ENCODE measurements at places on chromosomes 2 and 18.

DNA sequence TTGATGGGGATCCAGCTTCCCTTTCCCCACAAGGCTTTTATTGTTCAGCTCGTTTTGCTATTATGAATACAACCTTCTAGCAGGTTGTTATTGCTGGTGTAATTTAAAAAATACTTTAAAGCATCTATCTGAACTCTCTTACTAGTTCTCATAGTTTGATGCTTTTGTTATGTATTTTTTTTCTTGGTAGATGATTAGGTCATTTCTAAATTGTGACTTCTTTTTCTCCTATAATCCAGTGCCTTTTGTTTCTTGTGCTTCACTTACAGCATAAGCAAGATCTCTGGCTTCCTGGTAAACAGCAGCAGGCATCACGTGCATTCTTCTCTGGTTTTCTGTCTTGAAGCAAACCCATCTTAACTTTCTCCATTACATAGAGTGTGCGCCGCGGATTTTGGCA is 96.1 kb downstream of the FAM168B start:
- no peak for DNase-seq

DNA sequence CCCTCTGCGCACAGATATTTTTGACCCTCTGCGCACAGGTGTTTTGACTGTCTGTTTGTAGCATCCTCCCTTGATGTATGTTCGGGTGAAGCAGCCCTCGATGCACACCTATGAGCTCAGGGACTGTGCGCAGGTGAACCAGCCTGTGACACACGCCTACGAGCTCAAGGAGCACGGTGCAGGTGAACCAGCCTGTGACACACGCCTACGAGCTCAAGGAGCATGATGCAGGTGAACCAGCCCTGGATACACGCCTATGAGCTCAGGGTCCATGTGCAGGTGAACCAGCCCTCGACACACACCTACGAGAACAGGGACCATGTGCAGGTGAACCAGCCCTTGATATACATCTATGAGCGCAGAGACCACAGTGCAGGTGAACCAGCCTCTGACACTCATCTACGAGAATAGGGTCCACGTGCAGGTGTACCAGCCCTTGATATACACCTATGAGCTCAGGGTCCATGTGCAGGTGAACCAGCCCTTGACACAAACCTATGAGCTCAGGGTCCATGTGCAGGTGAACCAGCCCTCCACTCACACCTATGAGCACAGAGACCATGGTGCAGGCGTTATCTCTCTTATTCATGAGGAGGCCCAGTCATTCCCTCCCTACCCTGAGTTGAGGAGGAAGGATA is 33.9 kb downstream of the SH3BP4 start:
- no peak for DNase-seq

GRCh38 chr2:135875491-135876065 is 665 bp downstream of the MCM6 start:
- DNase-seq = peak; percentile 20

GRCh38 chr2:17051538-17051937 is 385.9 kb upstream of the CYRIA start:
- no peak for DNase-seq

GRCh38 chr2:103401621-103402020 is 639.8 kb downstream of the TMEM182 start:
- no peak for DNase-seq

DNA sequence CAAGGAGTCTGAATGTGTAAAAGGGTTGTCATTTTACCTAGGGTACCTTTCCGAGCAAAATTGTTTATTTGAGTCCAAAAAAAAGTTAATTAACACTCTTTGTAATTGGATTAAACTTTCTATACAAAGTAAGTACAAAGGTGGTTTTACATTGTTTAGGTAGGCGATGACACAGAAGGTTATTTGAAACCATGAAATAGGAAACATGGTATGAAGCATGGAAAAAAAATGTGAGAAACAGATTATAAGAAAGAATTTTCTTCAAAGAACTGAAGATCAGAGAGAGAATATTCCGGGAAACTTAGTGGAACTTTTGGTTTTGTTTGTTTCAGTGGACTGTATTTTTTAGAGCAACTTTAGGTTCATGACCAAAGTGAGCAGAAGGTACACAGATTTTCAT is 32.7 kb downstream of the CARF start:
- DNase-seq = no peak

GRCh38 chr2:129276978-129277584 is 702.4 kb upstream of the RAB6C start:
- no peak for DNase-seq

GRCh38 chr18:28422577-28422976 is 245.6 kb upstream of the CDH2 start:
- DNase-seq = no peak

DNA sequence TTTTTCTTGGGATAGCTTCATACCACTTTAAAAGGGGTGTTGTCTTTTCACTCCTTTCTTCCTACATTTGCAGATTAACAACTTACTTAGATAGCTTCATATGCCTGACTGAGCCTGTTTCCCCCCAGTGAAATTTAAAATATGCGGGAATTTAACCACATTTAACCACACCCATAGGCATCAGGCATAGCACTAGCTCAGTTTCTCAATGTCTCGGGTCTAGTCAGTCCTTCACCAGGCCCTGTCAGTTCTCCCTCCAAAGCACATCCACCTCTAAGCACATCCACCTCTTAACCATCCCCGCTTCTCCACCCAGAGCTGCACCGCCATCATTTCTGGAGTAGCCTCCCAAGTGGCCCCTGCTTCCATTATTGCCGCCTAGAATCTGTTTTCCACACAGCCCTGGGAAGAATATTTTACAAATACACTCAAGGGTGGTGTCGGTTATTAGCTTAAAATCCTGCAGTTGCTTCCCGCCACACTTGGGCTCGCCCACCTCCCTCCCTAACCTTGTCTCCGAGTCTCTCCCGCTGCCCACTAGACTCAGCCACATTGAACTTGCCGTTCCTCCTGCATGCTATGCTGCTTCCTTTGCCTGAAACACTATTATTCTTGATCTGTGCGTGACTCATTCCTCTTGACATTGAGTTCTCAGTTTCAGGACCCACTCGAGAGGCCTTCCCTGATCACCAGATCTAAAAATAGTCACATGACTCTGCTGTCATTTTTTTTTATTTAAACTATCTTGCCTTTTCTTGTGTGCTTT is 68.3 kb downstream of the SPTBN1 start:
- peak; percentile 19 for DNase-seq

DNA sequence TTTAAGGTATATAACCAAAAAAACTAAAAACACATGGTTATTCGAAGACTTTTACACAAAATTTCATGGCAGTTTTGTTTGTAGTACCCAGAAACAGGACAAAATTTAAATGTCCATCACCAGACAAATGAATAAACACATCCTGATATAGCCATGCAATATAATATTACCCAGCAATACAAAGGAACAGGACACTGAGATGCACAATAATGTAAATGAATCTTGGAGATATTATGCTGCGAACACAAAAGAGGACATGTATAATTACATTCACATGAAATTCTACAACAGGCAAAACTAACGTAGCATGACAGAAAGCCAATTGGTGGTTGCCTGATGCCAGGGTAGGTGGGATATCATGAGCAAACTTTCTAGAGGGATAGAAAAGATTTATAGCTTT is 92.4 kb upstream of the OTX1 start:
- no peak for DNase-seq

- DNase-seq = no peak
Observed at GRCh38 chr2:159379181-159379580, 92.7 kb upstream of the WDSUB1 start.

GRCh38 chr2:206990360-206990759 is 51.0 kb downstream of the CPO start:
- DNase-seq = no peak

- DNase-seq = no peak
Observed at GRCh38 chr2:68908392-68908970, 37.3 kb upstream of the BMP10 start.

GRCh38 chr2:31476511-31477180 is 62.1 kb upstream of the XDH start:
- no peak for DNase-seq

GRCh38 chr2:120539937-120540718 is 194.2 kb downstream of the INHBB start:
- no peak for DNase-seq

GRCh38 chr2:241775223-241776177 is 1.1 kb upstream of the GAL3ST2 start:
- DNase-seq = no peak

GRCh38 chr2:105324101-105324500 is 5.4 kb downstream of the TGFBRAP1 start:
- DNase-seq = no peak

DNA sequence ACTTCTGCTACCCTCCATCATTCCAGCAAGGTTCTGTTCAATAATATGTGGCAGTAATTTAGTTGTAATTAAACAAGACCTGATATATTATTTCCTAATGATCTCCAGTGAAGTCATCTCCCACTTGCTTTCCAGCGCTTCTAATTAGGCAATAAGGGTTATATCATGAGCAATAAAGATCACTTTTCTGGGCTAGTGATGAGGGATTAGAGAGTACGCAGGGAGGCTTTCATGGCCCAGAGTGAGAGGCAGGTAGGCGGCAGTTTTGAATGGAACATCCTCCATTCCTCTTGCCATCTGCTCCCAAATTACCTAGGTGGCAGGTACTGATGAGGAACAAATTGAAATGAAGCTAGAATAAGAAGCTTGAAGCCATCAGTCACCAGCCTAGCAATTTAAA is 358.1 kb upstream of the SYT4 start:
- no peak for DNase-seq

DNA sequence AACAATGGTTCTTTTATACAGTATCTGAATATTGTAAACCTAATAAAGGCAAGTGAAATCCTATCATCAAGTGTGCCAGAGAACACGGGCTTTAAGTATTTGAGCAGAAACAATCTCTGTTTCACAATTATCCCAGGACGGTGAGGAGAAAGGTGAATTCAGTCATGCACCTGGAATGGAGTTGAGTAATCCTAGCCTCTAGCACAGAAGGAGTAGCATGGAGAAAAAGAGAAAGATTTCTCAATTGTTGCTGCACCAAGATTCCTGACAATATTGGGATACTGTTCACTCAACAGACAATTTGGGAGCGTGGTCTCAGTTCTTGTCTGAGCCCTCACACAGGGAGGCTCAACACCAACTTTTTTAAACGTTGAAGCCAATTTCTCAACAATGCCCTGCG is 510.6 kb downstream of the SOX11 start:
- no peak for DNase-seq

DNA sequence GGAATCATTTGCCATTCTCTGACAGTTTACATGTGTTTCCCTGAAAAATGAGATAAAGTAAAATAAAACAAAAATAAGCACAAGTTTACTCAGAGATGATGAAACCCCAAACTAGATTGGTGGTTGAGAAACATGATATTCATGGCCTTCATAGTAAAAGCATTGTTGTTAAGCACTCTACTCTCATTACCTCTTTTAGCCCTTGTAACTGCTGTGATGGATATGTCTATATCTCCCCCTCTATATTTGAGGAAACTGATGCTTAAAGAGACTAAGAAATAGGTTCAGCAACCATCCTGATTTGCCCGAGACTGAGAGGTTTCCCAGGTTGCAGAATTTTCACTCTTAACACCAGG is 33.9 kb upstream of the GALNT3 start:
- DNase-seq = no peak

DNA sequence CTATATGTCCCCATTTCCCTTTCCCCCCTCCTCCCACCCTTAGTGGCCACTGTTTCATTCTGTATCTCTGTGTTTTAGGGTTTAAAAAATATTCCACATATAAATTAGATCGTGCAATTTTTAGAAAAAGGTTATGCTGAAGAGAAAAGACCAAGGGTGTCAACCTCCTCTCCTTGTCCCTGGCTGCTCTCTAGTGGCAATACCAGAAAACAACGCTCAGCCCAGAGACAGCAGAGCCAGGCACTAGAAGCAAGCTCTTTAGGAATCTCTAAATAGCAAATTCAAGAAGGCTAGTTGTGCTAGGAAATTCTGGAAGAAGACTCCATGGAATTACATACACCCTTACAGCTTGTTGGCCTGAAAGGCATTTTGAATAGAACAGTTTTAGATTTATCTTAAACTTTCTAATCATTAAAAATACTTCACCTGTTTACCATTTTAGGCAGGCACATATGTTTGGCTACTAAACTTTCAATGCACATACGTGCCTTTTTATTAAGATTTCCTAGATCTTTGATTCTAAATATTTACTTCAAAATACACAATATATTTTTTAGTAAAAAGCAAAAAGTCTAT is 35.1 kb upstream of the RASGRP3 start:
- DNase-seq = no peak

GRCh38 chr2:238747114-238747513 is 100.8 kb upstream of the TWIST2 start:
- no peak for DNase-seq

- DNase-seq = no peak
Observed at GRCh38 chr2:98771264-98771663, 40.3 kb upstream of the MGAT4A start.

GRCh38 chr2:213089438-213089837 is 62.0 kb downstream of the IKZF2 start:
- no peak for DNase-seq
